NAMALWA (cell line): ENCODE measurements at places on chromosomes 16 and 17.

DNA sequence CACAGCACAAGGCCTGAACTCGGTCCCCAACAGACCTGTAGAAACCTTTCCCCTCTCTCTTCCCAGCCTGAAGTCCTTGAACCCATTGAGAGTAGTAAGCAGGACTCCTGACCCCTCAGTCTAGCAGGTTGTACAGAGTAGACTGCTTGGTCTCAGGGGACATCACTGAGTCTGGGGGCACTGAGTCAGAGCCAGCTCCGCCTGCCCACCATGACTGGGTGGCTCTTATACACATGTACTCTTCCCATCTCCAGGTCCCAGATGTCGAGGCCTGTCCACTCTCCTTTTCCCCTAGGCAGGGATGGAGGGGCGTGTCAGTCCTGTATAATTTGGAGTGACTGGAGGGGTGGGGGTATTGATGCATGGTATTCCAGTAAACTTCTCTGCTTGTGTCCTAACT lies 23.5 kb downstream of the LIG3 start:
- DNase-seq = no peak

GRCh38 chr17:76350463-76350862 lies 3.3 kb downstream of the PRPSAP1 start:
- no peak for DNase-seq

DNA sequence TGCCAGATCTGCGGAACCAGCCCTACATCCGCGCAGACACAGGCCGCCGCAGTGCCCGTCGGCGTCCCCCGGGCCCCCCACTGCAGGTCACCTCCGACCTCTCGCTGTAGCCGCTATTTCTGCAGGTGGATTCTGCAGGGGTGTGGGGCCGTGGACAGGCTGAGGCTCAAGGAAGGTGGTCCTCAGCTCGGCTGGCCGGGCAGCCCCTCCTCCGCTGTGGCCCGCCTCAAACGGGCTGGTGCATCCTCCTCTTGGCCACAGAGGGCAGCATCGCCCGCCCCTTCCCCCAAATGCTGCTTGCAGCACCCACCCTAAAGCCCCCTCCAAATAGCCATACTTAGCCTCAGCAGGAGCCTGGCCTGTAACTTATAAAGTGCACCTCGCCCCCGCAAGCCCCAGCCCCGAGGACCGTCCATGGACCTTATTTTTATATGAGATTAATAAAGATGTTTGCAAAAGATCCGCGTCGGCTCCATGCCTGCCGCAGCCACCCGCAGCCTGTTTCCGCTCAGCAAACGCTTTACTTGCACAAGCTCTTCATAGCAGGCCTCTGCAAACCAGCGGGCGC lies 14.9 kb downstream of the SPATA32 start:
- no peak for DNase-seq

GRCh38 chr16:1351215-1351581 lies 480 bp downstream of the TSR3 start:
- DNase-seq = no peak

DNA sequence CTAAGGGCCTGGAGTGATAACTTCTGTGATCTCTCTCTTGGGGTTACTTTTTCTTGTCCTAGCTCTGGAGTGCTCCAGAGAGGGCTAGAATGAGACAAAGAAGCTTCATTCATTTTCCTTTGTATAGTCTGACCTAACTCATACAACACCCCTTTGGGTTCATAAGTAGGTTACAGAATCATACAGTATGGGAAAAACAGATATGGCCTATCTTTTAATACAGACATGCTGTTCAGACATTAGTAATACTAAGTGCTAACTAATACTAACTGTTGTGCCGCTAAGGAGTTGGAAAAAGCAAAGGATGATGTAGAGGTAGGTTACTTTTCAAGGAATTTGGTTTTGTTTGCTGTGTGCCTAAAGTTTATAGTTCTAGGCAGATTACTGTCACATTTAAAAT lies 84.7 kb downstream of the NLK start:
- DNase-seq = no peak

- DNase-seq = no peak
Observed at GRCh38 chr16:11016993-11017392, 72.6 kb downstream of the CLEC16A start.

DNA sequence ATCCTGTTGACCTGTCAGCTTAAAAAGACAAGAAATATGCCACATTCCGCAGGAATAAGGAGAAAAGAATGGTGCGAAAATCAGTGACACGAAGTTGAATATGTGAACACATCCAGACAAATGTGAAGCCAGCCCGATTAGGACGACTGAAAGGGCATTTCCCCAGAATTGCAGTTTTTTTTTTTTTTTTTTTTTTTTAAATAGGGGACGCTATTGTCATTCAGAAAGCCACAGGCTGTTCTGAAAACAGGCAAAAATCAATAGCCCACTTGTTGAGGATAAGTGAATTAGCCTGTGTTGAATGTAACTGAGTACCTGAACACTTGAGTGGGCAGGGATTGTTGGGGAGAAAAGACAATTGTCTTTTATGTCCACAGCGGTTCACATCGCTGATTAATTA lies 507.1 kb downstream of the WWOX start:
- no peak for DNase-seq

DNA sequence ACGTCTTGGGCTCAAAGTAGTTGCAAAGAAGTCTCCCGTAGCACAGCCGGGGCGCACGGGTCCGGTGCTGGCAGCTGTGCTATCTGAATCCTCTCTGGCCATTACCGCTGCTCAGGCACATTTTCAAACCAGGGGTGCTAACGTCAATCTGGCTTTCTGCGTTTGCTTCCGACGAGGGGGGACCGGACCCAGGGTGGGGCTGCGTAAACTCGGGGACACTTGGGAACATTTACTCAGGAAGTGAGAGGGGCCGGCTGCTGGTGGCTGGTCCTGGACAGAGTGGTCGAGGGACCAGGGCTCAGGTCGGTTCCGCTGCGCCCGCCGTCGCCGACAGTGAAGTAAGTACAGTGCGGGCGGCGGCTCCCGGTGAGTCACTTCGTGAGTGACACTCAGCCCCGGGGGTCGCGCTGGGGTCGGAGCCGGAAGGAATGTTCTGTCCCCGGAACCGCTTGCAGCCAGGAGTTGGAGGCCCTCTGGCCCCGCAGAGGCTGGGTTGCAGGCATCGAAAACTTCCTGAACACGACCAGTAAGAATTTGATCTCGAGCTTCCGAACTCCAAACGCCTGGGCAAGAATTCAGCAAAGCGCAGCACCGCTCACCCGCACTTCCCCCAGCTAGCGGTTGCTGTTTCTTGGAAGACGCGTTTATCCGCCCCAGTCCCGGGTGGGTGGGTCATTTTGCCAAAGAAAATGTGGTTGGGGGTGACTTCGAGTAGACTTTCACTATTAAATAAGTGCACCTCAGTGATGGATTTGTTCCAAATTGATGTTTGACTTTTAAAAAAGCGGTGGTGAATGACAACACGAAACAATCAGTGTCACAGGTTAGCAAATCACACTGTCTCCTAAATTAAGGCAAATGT lies 1.4 kb upstream of the HS3ST3B1 start:
- DNase-seq = no peak
